ENCODE measurements at places on chromosomes 16 and 17.

GRCh38 chr16:2087748-2088631 is 40.2 kb downstream of the TSC2 start:
- no peak for DNase-seq

GRCh38 chr17:62043602-62044001 is 21.5 kb downstream of the MED13 start:
- no peak for DNase-seq

DNA sequence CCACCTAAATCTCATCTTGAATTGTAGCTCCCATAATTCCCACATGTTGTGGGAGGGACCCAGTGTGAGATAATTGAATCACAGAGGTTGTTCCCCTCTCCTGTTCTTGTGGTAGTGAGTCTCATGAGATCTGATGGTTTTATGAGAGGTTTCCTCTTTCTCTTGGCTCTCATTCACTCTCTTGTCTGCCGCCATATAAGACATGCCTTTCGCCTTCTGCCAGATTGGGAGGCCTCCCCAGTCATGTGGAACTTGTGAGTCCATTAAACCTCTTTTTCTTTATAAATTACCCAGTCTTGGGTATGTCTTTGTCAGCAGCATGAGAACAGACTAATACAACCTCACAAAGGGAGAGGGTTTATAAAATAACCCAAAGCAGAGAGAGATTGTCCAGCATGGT is 367.4 kb downstream of the SNX29 start:
- no peak for DNase-seq

DNA sequence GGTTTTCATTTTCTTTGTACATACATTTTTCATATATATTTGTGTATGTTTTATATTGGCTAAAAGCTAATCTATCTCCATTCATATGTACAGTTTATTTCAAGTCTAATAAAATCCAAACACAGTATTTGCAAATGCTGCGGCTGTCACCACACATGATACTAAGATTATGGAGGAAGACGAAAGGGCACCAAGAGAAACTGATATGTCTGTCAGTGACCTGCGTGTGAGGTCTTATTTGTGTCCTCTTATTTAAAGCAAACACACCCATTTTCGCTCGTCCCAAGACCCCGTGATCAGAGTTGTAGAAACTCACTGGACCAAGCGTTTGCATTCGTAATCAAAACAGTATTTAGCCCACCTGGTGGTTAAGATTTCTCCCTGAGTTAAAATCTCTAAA is 8.2 kb downstream of the MLYCD start:
- no peak for DNase-seq

DNA sequence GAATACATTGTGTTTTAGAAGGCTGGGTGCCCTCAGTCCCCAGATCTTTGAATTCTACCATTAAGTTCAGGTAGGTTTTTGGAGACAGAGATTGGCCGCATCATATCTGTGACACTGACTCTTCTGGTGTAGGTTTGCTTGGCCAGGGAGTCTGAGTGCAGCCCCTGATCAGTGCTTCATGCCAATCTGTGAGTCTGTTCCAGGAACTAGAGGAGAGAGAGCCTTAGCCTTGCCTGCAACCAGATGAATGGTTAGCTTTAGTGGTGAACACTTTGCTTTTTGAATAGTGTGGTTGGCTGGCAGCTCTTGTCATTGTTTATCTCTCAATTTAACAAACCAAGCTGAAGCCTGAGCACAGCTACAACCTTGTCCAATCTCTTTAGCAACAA is 87.8 kb downstream of the PLXDC1 start:
- DNase-seq, result no peak

DNA sequence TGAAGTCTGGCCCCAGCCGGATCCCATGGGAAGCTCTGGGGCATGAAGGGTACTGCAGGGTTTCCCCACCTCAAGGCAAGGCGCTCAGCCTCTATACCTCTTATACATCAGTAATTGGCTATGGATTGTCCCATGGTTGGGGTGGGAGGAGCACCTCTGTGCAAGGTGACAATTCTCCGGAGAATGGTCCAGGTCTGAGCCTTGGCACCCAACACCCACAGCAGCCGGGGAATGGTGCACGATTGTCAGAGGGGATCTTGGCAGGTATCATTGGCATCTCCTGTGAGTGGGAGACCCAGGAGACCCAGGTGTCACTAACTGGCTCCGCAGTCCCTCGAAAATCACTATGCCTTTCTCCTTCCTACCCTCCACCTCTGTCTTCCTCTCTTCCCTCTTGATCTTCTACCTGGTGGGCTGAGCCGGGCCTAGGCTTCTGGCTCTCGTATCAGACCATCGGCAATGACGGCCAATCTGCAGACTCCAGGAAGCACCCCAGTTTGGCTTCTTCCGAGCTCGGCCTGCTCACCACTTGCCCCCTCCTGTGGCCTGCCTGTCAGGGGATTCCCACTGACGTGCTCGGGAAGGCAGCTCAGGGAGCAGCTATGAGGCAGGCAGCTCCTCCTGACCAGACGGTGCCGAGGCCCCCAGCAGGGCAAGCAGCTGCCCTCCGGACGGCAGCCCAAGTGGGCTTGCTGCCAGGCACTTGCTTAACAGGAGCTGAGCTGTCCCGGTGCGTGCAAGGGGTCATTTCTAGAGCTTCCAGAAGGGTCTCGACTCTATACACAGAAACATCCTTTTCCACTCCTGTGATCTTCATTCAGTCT is 10.0 kb upstream of the CALB2 start:
- no peak for DNase-seq

- DNase-seq, result no peak
Measured at GRCh38 chr17:31907342-31907962, 5.9 kb upstream of the UTP6 start.

DNA sequence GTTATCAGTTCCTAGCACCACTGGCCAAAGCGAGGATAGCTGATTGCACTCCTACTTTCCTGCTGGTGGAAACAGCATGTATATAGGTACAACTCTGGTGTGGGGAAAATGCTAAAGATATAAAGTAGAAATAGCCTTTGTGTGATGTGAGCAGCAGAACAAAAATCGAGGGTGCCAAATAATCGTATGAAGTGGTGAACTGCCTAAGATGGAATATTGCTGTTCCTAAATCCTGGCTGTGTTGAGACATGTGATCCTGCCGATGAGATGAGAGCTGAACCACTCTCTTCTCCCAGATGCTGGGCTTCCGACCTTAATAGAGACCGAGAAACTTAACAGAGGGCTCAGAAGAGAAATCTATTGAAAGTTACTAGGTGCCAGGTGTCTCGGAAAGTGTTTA is 117.8 kb downstream of the WWOX start:
- DNase-seq, result no peak

DNA sequence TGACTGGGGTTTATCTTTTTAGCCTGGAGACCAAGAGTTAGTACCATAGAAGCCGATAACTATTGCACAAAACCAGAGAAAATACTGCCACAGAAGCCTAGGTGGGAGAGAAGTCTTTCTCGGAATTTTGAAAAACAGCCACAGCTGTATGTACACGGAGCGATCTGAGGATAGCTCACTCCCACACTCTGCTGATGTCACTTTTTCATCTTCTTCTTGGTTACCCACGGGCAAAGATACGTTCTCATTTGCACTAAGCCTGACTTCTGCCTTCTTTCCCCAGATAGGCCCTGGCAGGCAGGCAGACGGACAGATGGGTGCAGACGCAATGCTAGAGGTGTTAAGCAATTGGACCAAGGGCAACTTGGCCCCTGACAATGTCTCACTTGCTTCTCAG is 9.1 kb upstream of the CBX4 start:
- DNase-seq, result no peak

DNA sequence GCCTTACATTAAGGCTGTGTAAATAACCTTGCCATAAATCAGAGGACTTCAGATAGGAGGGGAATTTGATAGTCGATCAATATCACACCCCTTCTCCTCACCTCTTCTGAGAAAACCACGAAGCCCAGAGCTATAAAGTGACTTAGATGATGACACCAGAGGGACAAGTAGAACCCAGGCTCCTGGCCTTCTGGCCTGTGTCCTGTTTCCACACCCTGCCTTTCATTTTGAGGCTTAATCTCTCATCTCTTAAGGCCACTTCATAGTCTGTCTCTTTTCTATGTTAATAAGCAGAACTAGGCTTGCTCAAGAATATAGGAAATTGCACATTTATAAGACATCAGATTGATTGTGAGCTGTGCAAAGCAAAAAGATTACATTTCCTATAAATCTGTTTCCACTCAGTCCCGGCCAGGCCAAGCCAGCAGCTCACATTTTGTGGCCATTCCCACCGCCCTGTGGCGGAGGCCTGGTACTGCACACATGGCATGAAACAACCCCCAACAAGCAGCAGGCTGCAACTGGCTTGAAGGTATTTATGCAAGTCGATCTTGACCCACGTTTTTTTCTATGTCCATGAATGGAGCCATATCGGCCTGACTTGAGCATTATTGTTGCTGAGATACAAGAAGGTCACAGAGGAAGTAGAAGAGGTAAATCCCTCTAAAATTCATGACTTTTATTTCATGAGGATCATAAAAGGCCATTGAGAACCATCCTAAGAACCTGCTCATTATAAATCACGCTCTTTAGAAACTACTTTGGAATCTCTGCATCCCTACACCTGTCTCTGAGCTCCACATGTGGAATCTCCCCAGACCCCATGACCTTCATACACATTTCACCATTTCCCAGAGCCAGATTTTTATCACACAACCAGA is 93.7 kb downstream of the PMP22 start:
- no peak for DNase-seq

DNA sequence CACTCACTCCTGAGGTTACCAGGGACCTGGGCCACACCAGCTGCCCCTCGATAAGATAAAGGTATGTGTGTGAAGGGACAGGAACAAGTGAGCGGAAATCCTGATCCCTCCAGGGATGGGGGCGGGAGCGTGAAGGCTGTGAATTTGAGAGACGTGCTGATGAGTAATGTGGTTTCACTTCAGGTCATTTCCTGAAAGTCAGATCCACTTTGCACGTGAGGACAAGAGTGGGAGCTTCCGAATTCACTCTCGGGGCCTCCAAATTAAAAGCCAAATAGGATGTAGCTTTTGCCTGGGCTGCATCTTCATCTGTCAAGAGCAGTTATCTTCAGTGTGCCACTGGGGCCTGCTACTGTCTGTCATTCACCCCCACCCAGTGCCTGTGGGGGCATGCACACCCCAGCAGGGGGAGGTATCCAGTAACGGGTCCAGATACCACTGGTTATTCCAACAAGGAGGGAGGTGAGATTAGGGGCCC is 87.4 kb upstream of the LHX1 start:
- no peak for DNase-seq

DNA sequence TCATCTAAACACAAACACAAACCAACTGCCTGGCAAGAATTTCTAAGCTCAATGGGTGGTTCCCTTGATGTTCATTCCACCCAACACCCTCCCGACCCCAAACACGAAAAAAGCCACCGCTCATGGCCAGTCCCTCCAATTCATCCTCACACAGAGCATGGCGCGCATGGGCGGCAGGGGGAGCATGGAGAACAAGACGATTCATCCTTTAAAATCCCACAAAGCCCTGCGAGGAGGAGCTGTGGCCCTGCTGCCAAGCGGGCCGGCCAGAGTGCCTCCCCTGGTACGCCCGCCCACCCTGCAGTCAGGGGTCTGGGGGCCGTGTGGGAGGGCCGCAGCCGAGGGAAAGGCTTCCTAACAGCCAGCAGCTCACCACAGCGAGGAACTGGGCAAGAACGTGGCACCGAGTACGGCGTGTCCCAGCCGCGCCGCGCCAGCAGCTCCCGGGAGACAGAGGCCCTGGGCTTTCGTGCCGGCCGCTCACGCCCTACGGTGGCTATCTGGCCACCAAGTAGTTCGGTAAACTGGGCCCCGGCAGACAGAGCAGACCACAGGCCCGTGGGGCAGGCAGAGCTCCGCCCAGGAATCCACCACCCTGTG is 60.9 kb downstream of the KLHDC4 start:
- no peak for DNase-seq

DNA sequence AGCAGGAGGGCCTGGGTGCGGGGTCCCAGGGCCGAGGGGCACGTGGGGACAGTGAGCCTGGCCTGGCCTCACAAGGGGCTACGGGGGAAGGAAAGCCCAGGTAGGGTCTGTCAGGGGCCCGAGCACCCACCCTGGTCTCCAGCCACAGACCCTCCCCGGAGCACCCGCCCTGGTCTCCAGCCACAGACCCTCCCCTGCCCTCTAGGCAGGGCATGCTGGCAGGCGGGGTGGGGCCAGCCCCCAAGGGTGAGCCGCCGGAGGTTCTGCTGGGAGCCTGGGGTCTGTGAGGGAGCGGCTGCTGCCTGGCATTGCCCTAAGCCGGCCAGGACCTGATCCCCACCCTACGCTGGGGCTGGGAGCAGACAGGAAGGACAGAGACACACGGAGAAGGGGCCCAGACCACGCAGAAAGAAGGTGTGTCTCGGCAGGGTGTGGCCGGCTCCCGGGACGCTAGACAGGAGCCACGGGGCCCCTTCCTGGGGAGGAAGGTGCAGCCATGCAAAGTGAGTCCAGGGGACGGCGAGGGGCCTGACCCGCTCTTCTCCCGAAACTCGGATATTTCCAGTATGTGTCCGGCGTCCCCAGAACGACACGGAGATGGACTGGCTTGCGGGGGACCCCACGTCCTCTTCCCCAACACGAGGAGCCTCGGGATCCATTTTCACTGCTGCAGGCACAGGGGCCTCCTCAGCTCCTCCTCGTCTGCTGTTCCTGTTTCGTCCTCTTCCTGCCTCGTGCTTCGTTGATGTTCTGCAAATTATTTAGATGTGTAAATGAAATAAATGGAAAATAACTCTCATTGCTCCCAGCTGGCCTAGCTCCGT is 15.5 kb downstream of the UTS2R start:
- no peak for DNase-seq
